Activated T-cell treated with anti-CD3 and anti-CD28 coated beads, Interleukin-2, amount 50 U/mL, for 72 hours (primary cell): ENCODE measurements at places on chromosomes 7 and 10.
A peak's percentile ranks its signal among the peaks of the same experiment; 100 is the strongest.

- DNase-seq, result no peak
Observed at GRCh38 chr10:127221281-127221680, 24.9 kb upstream of the INSYN2A start.

DNA sequence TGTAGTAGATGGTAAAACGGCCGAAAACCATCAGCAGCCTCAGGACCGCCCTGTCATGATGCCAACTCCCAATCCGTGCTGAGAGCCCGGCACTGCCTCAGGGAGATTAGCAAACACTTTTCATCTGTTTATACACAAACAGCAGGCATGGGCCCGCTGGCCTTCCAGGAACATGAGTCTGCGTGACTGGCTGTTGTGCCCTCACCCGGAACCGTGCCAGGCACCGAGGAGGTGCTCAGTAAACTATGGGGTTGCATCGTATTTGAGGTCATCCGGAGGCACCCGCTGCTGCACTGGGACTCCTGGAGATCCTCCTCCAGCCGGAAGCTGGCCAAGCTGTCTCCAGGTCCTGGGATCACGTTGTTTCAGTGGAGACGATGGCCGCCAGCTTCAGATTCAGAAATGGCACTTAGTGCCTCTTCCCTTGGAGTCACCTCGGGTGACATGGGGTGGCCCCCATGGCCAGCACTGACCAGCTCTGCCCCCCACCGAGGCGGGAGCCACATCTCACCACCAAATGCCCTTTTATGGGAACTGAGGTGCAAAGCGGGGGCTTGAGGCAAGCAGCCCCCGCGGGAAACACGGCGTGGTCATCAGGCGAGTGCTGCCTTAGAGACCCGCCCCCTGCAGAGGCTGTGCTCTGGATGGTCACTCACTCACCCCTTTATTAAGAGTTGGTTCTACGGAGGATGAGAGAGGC, 585.9 kb downstream of the PTPRN2 start:
- DNase-seq, result no peak

- DNase-seq, result no peak
Observed at GRCh38 chr10:131850383-131850870, 50.4 kb upstream of the PPP2R2D start.

GRCh38 chr7:2017914-2018568, 214.7 kb downstream of the MAD1L1 start:
- DNase-seq, result no peak

- no peak for DNase-seq
Observed at GRCh38 chr7:80312139-80312661, 177.6 kb downstream of the GNAI1 start.

DNA sequence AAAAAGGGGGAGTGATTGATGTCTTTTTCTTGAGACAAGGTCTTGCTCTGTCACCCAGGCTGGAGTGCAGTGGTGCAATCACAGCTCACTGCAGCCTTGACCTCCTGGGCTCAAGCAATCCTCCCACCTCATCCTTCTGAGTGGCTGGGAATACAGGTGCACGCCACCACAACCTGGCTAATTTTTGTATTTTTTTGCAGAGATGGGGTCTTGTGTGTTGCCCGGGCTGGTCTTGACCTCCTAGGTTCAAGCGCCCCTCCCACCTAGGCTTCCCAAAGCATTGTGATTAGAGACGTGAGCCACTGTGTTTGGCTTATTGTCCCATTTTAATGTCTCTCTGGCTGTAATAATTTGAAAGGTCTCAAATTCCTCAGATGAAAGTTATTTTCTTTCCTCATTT, 21.8 kb downstream of the UPP1 start:
- DNase-seq, result no peak

- no peak for DNase-seq
Observed at GRCh38 chr7:81415181-81415580, 354.7 kb downstream of the HGF start.

- DNase-seq, result no peak
Observed at GRCh38 chr10:29712108-29712507, 77.3 kb upstream of the SVIL start.

DNA sequence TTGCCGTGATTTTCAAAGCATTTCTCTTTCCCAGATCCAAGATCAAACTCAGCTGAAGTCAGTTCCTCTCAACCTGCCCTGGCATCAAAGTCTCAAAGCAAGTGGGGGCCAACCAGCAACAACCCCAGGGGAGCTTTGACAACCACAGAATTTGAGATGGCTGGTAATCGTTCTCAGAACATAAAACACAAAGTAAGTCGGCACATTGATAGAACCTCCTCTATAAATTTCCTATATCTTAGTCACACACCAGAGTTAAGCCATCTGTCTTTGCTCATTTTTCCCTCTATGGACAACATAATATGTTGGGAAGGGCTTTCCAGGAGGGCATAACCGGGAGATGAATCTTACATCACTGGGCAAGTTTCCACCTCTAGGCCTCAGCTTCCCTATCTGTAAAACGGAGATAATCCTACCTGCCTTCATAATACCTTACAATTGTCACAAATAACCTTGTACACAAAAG, 1.2 kb upstream of the DNAJC9 start:
- no peak for DNase-seq

DNA sequence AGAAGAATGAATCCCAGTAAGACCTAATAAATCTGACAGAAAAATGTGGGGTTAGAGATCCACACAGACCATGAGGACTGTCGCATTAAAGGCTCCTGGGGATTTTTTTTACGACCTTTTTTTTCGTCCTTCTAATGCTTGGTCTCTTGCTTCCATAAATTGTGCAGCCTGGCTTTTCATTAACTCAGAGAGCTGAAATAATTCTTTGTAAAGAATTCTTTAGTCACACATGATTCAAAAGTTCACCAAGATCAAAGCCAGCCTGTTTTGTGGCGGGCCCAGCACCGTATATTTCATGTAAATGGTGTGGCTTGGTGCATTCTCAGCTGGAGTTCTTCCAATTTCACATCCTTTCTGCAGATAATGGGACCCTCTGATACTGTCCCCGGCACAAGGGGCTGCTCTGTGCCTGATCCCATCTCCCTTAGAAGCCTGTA, 206.6 kb upstream of the BMPER start:
- no peak for DNase-seq

DNA sequence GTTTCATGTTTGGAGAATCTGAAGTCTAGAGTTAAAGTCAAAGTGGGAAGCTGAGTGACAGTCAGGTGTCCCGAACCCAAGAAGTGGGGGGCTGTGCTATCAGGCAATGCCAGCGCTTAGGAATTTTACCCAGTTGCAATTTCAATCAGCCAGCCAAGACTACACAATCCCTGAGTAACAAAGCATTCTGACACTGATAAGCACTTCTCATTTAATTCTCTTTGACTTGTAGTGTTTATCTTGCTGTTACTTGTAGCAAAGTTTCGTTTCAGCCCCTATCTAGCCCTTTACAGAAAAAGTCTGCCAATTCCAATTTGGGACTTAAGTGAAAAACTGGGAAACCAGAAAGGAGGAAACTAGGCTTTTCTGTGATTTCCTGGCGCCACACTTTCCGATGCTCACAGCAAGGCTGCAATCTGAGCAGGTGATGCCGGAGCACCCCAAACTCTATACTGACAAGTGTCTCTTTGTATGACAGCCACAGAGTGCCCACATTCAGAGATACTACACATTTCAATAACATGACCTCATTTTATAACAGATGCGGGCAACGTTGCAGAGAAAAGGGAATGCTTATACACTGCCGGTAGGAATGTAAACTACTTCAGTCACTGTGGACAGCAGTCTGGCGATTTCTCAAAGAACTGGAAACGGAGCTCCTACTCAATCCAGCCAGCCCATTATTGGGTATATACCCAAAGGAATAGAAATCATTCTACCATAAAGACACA, 61.0 kb downstream of the ITIH5 start:
- no peak for DNase-seq

GRCh38 chr10:695396-695795, 5.9 kb upstream of the DIP2C start:
- no peak for DNase-seq

GRCh38 chr10:8055420-8056349, 1.2 kb downstream of the GATA3 start:
- peak; percentile 64 for DNase-seq

DNA sequence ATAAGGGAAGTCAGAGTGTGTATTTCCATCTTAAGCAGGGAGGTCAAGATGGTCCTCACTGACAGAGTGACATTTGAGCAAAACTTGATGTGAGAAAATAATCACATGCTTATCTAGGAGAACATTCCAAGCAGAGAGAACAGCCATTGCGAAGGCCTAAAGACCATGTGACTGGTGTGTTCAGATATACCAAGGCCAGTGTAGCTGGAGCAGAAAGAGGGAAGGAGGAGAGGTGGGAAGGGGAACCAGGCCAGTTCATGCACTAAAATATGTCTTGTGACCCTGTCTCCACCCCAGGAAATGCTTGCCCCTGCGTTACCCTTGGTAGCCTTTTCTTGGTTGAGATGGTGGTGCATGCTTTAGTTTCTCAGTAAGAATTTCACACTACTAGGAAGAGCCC, 77.4 kb downstream of the CACNB2 start:
- no peak for DNase-seq

- no peak for DNase-seq
Observed at GRCh38 chr10:119652361-119652730, 1.2 kb downstream of the BAG3 start.

DNA sequence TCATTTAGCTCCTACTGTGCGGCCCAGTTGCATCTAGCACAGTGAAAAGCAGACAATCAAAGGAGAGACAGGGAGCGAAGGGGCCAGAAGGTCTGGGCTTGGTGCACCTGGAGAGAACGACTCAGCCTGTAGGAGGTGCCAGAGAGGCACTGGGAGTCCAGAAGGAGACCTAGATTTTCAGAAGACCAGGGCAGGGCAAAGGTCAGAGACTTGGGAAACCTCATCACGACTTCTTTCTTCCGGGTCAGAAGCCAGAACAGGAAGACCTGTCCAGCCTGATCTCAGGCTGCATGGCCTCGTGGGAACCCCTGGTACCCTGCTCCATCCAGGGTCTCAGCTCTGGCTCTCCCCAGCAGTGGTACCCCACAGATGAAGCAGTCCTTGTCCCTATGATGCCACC, 5.2 kb downstream of the AGAP3 start:
- DNase-seq, result peak; percentile 40

DNA sequence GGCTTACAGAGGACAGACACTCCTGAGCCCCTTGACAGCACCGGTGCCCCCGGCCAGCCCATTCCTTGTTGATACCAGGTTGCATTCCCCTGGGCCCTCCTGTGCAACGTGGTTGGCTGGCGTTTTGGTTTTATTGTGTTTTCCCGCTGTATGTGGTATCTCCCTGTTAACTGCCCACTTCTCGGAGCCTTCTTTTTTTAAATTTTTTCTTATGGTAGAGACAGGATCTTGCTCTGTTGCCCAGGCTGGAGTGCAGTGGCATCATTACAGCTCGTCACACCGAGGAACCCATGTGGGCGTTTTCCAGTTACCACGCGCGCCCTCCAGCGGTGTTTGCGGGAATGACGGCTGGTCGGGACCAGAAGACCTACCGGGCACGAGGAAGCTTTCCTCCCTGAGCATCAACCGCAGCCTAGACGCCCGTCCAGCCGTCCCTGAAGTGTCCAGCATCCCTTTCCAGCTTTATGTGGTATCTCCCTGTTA, 16.9 kb upstream of the ZFAND2A start:
- peak; percentile 86 for DNase-seq

DNA sequence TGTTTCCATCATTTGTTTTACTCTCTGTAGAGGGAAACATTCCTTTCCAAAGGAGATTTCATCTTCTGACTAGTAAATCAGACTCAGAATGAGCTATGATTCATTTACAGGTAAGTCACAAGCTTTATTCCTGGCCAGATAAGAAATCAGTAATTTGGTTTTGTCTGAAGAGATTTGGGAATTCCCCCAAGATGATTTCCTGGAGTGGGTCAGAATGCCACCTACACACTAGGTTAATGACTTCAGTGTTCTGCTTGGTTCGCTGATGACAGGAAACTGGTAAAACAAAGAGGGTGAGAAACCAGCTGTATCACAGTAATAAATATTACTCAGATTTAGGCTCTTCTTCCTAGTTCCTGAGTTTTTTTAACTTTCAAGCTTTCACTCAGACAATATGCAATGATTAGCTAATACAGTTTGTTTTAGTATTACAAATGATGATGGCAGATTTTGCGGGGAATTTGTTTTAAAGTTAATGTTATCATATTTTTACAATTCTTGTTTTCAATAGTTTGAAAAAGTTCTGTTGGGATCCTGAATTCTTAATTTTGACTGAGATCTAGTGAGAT, 8.3 kb upstream of the ASZ1 start:
- DNase-seq, result peak; percentile 1

DNA sequence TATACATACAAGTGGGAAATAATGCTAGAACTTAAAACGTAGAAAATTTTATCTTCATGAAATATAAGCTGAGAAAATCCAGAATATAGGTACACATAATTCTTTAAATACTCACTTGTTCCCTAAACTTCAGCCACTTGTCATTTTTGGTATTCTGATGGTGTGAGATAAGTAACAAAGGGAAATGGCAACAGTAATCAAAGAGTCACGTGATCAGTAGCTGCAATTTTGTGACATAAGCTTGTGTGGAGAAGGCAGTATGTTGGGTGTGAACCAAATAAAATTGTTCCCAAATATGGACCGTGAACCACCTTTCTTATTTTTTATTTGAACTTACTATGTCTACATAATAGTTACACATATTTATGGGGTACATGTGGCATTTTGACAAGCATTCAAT, 650.3 kb upstream of the ADARB2 start:
- no peak for DNase-seq

DNA sequence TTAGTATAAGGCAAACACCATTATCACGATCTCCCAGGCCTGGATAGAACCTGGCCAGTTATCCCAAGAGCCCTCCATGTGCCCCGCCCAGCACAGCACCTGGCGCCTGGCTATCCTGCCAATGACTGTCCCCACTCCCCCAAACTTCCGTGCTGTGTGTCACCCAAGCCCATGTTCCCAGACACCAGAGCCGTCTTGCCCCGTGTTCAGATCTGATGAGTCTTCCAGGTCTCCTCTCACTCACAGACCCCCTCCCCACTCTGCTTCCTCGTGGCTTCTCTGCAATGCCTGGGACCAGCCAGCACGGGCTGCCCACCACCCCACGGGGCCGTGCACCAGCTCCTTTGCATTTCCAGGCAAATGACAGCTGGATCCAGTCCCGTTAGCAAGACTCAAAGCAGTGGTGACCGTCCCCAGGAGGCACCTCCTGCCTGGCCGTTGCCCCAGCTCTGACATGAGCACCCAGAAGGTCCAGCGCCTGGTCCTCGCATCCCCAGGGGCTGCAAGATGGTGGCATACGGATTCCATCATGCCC, 43.8 kb upstream of the INPP5A start:
- no peak for DNase-seq

DNA sequence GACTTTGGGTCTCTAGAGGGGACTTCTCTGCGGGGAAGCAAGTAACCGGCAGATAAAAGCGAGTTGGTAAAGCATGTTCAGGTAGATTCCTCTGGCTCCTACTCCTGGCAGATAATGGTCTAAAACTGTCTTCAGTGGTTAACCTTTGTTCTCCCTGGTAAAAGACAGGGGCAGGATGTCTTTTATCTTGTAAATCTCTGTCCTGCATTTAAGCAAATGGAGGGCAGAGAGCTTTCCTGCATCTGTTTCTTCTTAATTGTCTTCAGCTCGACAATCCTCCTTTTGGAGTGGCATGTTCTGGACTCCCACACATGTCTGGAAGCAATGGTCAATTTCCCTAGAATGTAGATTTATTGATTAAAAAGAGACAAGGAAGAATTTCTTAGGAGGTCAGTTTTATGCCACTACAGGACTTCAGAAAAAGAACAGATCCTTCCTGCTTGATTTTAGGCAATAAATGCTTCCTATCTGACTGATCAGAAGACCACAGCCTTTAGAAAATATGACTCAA, 16.6 kb downstream of the C7orf33 start:
- no peak for DNase-seq

GRCh38 chr10:94300042-94300441, 62.7 kb downstream of the NOC3L start:
- DNase-seq, result no peak
